Effector CD8-positive, alpha-beta T cell (primary cell): ENCODE measurements at places on chromosomes 11 and 22.

DNA sequence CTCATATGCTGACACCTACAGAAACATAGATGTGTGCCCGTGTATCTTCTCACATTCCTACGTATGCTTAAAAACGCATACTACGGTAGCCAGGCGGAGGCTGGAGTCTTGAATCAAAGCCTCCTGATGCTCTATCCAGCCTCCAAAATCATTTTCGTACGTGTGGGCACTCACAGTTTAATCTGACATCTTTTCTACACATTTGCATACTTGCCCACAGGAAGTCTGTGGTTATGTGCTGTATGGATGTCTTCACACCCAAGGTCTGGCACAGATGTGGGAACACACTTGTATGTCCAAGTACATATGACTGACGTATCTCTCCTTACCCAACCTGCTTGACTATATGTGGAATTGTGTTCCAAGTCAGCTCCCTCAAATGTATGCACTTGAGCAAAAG lies 561.8 kb upstream of the CADM1 start:
- no peak for DNase-seq

DNA sequence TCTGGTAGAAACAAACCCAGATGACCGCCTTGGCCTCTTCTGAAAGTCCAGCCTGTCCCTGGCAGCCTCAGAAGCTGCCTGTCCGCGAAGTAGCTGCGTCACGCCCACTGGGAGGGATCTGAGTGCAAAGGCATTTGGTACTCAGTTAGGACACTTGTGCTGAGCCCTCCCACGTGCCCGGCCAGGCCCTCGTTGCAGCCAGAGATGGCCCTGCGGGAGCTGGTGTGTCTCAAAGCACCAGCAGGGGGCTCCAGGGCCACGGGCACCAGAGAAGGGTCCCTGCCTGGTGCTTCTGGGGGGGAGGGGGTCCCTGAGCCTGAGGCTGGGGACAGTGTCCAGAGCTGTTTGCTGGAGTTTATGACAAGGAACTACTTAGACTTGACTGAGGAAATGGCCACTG lies 5.8 kb downstream of the SELENOO start:
- no peak for DNase-seq

GRCh38 chr11:63507511-63507910 lies 1.6 kb downstream of the LGALS12 start:
- DNase-seq = no peak

DNA sequence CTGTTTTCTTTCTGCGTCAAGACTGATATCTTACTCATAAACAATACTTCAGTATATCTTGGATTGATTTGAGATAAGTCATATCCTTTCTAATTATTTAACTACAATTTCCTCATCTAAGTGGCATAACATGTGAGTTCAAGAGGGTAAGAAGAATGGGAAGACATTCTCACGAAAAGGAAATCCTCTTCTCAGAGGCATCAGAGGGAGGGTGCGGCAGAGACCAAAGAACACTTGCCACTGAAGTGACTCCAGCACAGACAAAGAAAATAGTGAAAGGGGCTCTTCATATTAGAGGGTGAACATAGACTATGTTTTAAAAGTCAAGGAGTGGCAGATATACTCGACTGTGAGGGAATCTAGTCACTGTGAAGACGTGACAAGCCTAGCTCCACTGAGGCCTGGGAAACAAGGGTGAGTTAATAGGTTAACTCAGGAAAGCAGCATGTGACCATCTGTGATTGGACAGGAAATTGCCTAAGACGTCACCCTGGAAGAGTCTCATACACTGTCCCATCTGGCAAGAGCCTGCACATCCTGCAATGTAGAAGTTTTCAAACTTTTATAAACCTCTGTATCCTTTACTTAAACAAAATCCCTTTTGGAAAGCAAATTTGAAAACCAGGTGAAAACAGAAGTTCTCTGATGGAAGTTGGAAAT lies 1.9 kb upstream of the MMP1 start:
- DNase-seq = no peak

GRCh38 chr11:120547811-120548681 lies 36.5 kb downstream of the GRIK4 start:
- no peak for DNase-seq

- no peak for DNase-seq
Measured at GRCh38 chr22:37222440-37222971, 10.2 kb upstream of the SSTR3 start.

DNA sequence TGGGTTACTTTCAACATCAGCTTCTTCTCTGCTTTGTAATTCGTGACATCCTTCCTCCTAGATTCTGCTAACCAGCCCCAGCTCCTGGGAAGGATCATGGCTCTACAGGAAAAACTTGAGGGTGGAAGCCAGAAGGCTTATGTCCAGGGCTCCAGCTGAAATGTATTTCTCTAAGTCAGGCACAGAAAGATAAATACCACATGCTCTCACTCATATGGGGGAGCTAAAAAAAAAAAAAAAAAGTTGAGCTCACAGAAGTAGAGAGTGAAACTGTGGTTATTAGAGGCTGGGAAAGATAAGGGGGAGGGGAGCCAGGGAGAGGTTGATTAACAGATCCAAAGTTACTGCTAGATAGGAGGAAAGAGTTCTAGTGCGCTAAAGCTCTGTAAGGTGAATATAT lies 74.9 kb downstream of the DSCAML1 start:
- DNase-seq = no peak

DNA sequence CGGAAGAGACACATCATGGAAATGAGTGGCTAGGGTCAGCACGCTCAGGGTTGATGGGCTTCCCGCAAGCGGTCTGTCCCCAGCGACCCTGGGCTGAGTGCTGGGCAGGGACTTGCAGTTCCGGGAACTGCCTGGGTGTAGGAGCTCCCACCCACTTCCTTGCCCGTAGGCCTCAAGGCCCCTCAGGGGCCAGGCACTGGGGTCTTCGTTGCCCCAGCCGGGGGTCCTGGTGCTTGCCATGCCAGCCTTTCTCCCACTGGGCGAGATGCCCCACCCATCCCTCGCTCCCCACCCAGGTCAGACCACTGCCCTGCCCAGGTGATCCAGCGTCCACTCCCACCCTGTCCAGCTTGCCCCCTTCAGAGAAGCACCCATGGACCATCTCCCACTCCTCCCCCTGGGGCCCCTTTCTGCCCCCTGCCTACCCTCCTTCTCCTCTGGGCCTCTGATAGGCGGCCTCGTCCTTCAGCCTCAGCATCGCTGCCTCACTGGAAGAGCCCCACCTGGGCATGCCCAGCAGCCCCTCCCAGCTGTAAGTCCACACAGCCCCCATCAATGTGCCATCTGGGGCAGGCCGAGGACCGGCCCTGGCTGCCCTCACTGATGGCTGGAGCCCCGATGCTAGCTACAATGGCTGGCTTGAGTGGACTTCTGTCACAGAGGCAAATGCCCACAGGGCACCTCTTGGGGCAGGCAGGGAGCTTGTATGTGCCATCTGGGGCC lies 17.8 kb upstream of the DGCR8 start:
- no peak for DNase-seq

DNA sequence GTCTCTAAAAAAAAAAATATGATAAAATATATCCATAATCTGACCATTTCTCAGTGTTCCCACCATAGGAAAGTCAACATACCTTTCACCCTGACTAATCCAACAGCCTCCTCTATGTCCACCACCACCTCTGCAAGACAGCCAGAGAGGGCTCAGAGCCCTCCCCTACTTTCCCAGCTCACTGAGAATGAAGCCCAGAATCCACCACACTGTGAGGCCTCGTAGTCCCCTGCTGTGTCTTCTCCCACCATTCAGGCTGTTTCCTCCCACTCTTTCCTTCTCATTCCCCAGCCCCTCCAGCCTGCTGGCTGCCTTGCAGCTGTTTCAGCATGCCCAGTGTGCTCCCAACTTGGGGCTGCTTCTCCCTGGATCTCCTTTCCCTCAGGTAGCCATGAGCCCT lies 27.0 kb downstream of the SGSM3 start:
- no peak for DNase-seq

GRCh38 chr22:22752556-22753477 lies 108.4 kb downstream of the GGTLC2 start:
- DNase-seq = no peak

- DNase-seq = no peak
Measured at GRCh38 chr11:78334109-78334508, 83.5 kb downstream of the GAB2 start.

DNA sequence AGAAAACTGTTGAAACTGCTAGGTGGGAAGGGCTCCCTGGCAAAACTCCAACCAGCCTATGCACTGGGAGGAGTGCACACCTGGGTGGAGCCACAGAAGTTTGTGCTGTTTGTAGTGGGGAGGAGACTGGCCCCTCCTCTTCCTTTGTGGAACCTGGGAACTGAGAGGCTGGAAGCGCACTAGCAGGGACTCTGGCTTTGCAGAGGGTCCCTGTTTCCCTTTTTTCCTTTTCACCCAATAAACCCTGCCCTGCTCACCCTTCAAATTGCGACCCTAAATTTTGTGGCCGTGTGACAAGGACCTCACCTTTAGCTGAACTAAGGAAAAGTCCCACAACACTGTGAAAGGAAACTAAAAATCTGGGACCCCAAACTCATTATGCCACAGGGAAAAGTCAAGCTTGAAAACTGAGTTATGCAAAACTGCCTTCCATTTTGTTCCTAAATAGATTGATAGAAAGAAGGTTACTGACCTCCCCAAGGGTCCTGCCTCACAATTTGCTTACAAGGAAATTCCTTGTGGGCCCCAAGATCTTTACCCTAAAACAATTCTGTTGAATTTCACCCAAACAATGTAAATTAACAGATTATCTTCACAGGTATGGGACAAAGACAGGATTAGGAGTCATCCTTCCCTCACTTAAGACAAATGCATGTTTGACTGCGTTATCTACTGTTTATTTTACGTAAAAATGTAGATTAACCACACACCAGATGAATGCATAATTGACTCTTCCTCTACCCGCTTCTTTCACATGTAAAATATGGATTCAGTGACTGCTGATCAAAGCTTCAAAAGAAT lies 81.0 kb downstream of the SLC36A4 start:
- DNase-seq = no peak

DNA sequence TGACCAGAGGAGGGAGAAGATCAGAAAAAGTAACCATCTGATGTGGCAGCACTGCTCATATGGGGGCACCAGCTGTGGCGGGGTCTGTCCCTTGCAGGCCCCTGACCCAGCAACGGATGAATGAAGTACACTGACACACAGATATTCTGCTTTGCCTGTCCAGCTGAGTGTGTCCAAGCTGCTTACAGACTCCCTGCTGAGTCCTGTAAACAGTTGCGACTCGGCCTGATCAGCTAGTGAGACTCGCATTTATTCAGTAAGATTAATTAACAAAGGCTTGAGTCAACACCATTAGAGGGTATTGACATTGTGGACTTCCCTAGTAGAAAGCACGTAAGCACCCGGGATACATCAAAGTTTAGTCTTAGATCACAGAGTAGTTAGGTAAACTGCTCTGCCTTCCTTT lies 15.3 kb upstream of the OR10D3 start:
- no peak for DNase-seq

DNA sequence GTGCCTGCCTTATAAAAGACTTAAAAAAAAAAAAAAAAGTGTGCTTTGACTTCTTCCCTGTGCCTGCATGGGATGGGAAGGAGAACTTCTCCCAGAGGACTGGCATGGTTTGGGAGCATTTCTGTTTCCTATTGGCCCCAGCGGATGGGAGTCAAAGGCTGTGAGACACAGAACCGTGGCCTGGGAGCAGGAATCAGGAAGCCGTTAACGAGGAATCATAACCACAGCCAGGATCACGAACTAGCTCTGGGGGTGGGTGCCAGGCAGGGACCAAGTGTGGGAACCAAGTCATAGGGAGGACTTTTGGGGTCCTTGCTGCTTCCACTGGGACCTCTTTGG lies 526 bp downstream of the C1QTNF6 start:
- DNase-seq = no peak

DNA sequence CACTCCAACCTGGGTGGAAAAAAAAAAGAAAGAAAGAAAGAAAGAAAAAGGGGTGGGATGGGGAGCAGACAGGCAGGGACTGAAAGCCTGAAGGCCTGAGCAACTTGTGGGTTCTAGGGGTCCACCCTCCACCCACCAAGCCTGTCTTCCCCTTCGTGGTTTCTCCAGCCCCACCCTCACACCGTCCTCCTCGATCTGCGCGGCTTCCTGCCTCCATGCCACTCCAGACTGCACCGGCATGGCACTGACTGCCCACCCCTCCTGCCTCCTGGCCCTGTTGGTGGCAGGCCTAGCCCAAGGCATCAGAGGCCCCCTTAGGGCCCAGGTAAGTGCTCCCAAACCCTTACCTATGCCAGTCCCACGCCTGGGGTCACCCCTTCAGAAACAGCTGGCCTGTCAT lies at the start of gene CTSW:
CTSW (plus strand) TSS at position 221 of the 400 bp plus-strand sequence; CDS start at position 239, 18 bp downstream.
- DNase-seq = peak; percentile 26

- DNase-seq = no peak
Measured at GRCh38 chr11:70065318-70066135, 12.6 kb upstream of the ANO1 start.

DNA sequence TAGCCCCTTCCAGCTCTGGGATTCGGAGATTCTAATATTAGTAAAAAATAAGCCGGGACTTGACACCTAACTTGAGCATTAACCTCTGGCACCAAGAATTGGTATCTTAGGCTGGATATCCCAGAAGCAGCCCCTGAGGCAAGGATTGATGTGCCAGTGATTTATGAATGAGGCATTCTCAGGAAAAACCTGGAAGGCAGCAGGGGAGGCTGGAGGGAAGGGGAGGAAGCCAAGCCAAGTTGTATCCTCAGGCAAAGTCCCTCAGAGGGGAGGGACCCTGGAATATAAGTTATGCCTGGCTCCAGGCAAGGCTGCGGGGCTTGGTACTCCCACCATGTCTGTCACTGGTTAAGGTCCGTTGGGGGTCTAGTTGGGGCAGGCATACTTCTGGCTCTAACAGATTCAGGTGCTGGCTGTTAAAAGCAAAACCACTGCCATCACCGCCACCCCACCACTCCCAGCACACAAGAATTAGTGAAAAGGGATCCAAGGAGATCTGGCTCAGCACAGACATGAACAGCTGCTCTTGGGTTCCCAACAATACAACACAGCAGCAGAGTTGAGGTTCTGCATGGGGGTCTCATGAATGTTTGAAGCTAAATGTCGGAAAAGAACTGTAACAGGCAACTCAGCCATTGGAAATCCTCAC lies 29.8 kb downstream of the LMO2 start:
- DNase-seq = no peak

DNA sequence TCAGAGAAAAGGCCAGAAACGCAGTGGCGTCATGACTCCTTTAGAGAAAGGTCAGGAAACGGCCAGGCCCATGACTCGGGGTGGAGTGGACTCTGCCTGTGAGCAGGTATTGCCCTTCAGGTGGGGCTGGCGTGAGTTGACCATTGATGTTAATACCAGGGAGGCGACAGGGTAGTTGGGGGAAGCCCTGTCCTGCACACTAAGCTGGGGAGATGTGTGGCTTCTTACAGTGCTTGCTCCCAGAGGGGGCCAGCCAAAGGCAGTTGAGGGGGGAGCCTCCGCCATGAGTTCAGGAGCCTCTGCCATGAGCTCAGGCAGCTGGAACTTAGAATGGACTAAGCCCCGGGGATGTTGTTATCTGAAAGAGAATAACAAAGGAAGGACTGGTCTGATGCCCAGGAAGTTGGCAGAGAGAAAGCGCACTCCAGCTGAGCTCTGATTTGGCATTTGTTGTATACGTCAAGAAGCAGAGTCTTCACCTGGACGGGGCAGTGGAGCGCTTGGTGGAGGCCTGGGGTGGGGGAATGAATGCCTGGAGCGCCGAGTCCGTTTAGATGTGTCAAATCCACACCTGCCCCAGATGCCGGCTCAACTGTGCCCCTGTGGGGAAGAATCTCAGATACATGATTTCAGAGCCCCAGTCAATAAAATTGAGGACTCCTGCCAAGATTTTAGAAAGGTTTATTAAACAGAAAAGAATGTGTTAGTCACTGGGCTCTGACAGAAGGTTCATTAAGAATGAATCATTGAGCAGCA lies 222.5 kb downstream of the TBC1D22A start:
- DNase-seq = no peak

- DNase-seq = no peak
Measured at GRCh38 chr11:70656252-70656651, 257.9 kb downstream of the CTTN start.
